ENCODE measurements at places on chromosomes 5 and 9.

DNA sequence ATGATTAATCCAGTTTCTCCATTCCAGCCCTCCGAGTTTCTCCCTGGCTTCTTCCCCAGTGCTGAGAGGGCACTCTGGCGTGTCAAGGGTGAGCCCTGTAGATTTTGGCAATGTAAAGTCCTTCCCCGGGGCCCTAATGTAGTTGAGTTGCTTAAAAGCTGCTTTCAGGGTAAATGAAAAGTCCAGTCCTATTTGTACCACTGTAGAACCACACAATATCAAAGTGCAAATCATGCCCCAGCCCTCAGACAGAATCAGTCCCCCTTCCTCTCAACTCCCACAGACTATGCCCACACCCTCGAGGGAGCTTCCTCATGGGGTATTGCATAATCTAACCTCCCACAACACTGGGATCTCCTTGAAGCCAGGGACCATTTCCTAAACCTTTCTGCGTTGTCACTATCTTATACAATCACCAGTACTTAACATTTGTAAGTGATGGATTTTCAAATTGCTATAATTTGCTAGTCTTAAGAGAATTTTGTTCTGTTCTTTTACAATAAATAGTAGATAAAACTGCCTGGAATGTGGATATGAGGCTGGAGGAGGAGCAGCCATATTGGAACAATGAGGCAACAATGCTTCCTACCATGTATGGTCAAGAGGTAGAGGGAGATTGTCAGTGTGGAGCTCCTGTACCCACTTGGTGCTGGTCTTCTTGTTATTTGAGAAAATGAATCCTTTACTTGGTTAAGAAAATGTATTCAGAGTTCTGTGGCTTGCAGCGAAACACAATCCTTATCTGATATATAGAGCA lies 34.4 kb downstream of the ZNF366 start:
- DNase-seq, result no peak

DNA sequence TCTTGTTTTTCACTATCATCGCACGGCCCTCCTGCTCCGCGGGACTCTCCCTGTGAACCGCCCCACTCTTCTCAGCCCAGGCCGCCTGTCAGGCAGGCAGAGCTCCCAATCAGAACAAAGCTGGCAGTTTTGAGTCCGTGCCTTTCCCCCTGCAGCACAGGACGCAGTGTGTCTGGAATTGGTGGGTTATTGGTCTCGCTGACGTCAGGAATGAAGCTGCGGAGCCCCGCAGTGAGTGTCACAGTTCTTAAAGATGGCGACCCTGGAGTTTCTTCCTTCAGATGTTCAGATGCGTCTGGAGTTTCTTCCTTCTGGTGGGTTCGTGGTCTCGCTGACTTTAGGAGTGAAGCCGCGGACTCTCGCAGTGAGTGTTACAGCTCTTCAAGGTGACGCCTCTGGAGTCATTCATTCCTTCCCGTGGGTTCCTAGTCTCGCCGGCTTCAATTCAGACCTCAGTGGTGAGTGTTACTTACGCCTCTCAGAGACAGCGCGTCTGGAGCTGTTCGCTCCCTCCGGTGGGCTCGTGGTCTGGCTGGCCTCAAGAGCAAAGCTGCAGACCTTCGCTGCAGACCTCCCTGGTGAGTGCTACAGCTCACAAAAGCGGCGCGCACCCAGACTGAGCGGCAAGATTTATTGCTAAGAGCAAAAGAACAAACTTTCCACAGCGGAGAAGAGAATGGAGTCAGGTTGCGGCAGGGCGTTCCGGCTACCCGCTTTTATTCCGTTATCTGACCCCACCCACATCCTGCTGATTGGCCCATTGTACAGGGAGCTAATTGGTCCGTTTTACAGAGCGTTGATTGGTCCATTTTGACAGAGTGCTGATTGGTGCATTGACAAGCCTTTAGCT lies 7.4 kb downstream of the ZDHHC11B start:
- DNase-seq, result no peak

- no peak for DNase-seq
Observed at GRCh38 chr5:78659714-78660113, 11.1 kb upstream of the LHFPL2 start.

DNA sequence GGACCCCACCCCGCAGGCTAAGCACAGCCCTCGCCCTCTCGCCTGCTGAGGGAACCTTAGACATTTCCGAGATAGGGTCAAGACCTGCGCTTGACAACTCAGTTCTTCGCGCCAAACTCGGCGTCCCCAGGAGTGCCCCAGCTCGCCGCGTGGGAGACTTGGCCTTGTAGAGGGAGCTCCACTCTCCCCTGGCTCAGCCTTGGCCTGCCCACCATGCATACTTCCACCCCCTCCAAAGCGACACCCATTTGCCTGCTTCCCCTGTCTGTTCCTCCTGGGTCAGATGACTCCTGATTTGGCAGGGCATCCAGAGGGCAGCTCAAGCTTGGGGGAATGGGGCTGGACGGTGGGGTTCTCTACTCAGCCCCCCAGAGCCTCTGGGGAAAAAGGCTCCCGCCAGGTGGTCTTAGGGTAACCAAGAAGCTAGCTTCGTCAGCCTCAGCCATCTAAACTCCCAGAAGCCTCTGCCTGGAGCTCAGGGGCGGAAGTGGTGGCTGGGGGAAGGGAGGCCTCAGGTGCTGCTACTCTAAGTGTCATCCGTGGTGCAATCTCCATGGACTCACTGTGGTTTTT lies 560 bp downstream of the DOCK2 start:
- DNase-seq, result peak; percentile 83

DNA sequence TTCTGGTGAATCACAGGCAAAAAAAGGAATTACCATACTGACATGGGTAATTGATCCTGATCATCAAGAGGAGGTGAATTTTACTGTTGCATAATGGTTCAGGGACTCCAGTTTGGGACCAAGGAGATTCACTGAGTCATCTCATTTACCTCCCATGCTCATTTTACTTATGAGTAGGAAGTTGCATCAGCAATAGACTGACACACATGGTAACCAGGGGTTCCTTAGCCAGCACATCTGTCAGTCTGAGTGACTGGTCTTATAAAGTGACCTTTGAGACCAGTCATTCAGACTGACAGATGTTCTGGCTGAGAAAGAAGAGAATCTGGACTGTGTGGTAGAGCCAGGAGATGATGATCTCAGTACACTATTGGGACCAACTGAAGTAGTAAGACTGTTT lies 384.6 kb upstream of the CD180 start:
- no peak for DNase-seq

GRCh38 chr5:5278201-5278814 lies 138.2 kb downstream of the ADAMTS16 start:
- no peak for DNase-seq

GRCh38 chr5:77444356-77444755 lies 47.8 kb downstream of the WDR41 start:
- DNase-seq, result no peak

DNA sequence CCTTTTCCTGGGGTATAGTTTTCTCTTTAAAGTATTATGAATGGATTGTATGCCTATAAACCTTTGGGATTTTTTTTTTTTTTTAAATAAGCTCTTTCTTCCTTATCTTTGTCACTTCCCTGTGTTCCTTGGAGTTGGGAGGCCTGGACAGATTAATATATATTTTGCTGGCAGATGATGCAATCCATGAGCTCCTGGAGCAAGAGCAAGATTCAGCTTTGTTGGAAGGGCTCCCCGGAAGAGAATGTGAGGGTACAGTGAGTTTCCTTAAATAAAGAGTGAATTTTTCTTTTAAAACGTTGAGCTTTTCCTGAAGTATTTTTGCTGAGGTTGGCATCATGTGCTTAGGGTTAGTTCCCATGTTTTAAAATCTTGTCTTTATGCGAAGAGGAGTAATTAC lies 98.7 kb upstream of the SLC28A3 start:
- DNase-seq, result no peak

DNA sequence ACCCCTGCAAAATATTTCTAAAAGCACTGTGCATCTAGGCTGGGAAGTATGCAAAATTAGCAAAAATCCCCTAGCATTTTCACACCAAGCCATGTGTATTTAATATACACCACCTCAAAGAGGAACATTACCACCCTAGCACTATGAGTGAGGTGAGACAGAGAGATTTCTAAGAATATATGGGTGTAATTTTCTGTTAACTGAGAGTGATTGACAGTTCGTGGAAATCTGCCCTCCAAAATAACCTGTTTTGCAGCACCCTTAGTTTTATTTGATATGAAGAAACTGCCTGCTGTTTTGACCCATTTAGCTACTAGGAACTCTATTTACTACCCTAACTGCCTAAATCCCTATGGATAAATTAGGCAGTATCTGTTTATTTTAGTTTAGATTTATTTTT lies 64.2 kb upstream of the CDKN2B start:
- no peak for DNase-seq

- no peak for DNase-seq
Observed at GRCh38 chr9:105281272-105281671, 36.8 kb downstream of the SLC44A1 start.

DNA sequence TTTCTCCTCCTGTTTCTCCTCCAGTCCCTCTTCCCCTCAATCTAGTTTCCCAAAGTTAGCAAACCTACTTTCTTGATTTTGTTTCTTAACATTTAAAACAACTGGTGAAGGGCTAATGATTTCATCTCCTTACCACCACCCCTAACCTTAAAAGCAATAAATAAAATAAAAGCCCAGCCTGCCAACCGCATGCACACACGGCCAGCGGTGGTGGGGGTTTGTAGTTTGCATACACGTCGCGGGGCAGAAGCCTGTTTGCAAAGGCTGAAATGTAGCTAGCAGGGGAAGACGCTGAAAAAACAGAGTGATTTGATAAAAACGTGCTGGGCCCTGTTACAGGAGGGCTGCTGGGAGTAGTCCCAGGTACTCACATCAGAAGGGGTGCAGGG lies 1.9 kb upstream of the DMRT2 start:
- no peak for DNase-seq

DNA sequence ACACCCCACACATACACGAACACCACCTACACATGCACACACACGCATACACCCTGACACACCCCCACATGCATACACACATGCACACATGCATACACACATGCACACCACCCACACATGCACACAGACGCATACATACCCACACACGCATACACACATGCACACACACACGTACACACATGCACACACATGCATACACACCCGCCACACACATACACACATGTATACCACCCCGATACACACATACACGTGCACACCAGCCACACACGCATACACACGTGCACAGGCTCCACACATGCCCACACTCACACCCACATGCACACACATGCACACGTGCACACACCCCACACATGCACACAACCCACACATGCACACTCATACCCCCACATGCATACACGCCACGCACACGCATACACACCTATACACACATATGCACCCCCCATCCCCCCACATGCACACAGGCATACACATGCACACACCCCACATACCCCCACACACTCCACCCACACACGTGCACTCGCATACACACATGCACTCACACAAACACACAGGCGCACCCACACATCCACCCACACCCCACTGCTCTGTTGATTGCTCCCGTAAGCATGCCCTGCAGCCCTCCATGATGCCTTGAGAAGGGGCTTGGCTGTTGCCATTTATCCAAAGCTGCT lies 119.3 kb downstream of the COL5A1 start:
- DNase-seq, result no peak

DNA sequence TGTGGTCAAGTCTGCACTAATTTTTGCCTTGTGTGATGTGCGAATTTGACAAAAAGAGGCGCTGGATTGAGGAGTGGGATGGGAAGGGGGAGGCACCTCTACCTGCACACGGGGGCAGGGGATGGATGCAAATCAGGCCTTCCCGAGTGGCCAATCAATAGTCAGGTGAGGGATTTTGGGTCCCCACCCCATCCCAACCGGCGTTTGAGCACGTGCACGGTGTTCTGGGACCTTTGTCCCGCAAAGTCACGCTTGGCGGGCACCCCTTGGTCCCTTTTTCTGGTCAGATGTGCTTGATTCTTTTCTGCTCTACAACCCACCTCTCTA lies 685 bp upstream of the ADAMTS19 start:
- no peak for DNase-seq

GRCh38 chr9:85603936-85604335 lies 137.8 kb downstream of the AGTPBP1 start:
- no peak for DNase-seq

DNA sequence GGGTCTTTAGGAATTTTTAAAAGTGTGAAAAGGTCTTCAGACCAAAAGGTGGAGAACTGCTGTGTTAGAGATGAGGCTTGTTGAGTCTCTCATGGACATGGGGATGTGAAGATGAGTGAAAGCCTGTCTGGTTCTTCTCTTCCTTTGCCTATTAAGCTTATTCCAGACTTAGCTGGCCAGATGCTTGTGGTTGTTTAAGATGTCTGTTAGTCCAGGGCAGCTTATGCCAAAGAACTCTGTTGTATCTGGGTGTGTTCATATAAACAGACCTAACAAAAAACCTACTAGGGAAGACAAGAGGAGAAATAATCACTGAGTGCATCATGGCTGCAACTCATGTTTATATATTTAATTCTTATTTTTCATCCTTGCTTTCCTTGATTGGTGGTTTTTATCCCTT lies 57.5 kb upstream of the NCS1 start:
- no peak for DNase-seq

GRCh38 chr5:1809416-1810035 lies 8.3 kb downstream of the NDUFS6 start:
- no peak for DNase-seq

- no peak for DNase-seq
Observed at GRCh38 chr5:58708456-58708855, 125.6 kb downstream of the RAB3C start.

GRCh38 chr9:68974901-68975300 lies 39.0 kb downstream of the PRKACG start:
- no peak for DNase-seq

- no peak for DNase-seq
Observed at GRCh38 chr9:112570671-112571167, 84.1 kb downstream of the KIAA1958 start.

DNA sequence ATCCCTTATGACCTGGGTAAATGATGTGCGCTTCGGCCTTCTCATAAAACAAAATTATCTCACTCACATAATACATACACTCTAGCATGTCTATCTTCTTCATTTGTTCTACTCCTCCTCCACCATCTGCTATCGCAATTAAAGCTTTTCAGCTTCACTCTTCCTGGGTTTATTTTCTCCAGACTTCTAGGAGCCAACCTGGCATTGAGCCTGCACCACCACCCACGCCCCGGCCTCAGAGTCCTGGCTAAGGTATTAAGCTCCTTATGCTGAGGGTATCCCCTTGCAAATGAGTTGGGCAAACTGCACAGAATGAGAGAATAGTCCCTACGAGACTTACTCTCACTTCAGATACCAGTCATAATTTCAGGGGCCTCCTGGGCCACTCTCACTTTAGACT lies 236.1 kb upstream of the CDH12 start:
- no peak for DNase-seq

- DNase-seq, result no peak
Observed at GRCh38 chr9:35518981-35519679, 29.2 kb downstream of the RUSC2 start.

- no peak for DNase-seq
Observed at GRCh38 chr5:148937239-148937638, 110.8 kb downstream of the ADRB2 start.

DNA sequence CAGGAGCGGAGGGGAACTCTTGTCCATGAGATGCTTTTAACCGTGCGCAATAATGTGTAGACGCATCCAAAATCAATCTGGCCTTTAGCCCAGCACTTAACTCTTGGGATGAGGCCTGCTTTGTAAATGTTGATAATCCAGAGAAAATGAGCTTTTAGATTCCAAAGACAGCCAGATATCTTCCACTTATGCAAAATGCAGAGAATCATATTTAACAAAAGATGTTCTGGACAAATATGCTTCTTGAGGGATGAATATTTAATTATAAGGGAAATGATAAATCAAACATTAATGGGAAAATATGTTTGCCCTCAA lies 5.6 kb downstream of the S1PR3 start:
- no peak for DNase-seq

GRCh38 chr5:162543437-162543836 lies 475.9 kb downstream of the GABRG2 start:
- no peak for DNase-seq

GRCh38 chr9:135296735-135297455 lies 182.7 kb upstream of the PPP1R26 start:
- no peak for DNase-seq
